ENCODE measurements at places on chromosomes 12 and 14. TPM values are rescaled to one million over a fixed set of nuclear protein-coding genes. Genes with fewer than 3 reads are reported as not detected.

Gene MYBPC1
- total RNA-seq: not detected

Gene ITFG2
- 35.3 TPM for total RNA-seq

Gene KLRC4
- total RNA-seq: not detected

Gene RDH5
- 9.6 TPM for total RNA-seq

Gene KRT83
- total RNA-seq: not detected

Gene ACRBP
- total RNA-seq: 1.7 TPM

Gene KLRB1
- total RNA-seq: 0.87 TPM

Gene MYRFL
- total RNA-seq: not detected

Gene GLS2
- 8.7 TPM for total RNA-seq

Gene C1QL4
- total RNA-seq: not detected

Gene ASIC1
- total RNA-seq: 7.3 TPM

Gene PLA2G1B
- total RNA-seq: not detected

Gene KCNK10
- total RNA-seq: not detected

Gene CACNA2D4
- total RNA-seq: 7.2 TPM

Gene TAS2R46
- not detected for total RNA-seq

Gene FERMT2
- 3.6 TPM for total RNA-seq

Gene SERPINA5
- not detected for total RNA-seq

Gene TMEM132C
- total RNA-seq: not detected

Gene ACOT2
- total RNA-seq: 2.8 TPM

Gene GTF2A1
- total RNA-seq: 40.3 TPM

All from activated CD4-positive, alpha-beta T cell treated with anti-CD3 and anti-CD28 coated beads for 36 hours (primary cell).